ENCODE measurements at places on chromosomes 6 and 20.
A peak's percentile ranks its signal among the peaks of the same experiment; 100 is the strongest.

GRCh38 chr6:125904871-125905270 is 51.7 kb upstream of the HINT3 start:
- no peak for DNase-seq

- no peak for DNase-seq
Observed at GRCh38 chr6:36791521-36792135, 47.6 kb downstream of the CPNE5 start.

DNA sequence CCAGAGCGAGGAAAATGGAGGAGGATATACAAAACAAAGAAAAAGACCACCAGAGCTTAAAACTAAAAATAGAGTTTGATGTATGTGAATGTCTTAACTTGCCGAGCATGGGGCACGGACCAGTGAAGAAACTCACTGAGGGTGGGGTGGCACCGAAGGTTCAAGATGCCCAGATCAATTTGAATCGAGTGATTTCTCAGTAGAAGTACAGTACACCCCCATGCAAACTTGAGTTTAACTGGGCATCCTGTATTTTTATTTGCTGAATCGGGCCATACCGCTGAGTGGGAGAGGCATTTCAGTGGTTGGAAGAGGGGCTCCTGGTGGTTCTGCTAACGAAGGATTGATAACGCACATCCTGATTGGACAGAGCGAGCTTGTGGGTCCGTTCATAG is 81.7 kb downstream of the ANKRD60 start:
- DNase-seq: no peak

DNA sequence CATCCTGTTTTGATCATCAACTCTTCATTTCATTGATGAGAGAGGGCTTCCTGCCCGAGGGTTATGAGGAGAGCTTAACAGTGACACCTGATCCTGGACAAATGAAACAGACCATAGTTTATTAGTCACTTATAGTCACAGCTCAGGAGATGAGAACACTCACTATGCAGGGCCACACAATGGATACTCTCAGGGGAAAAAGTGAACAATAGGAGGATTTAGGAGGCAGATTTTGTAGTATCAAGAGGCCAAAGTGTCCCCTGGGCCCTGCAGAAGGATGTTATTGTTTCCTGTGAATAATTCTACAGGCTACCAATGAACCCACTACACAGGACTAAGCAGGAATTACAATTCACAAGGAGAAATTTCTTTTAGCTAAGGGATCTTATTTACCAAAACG is 772.8 kb upstream of the MAN1A1 start:
- no peak for DNase-seq

DNA sequence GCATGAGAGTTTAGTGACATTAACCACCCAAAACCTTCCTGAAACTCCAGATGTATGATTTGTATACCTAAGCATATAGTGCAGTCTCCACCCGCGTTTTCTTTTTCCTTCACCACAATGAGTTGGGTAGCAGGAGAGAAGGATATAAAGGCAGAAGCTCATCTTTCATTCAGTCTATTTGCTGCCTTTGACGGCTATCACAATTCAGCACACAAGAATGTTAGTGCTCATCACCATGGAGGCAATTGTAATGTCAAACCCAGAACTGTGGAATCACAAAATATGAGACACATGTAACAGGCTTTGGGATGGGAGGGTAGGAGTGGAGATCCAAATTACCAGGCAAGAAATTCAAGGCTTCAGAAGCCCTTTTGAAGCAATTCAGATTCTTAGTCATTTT is 17.6 kb downstream of the ZHX3 start:
- DNase-seq: no peak

GRCh38 chr20:4202441-4202840 is 187.1 kb upstream of the RNF24 start:
- DNase-seq: no peak

GRCh38 chr6:7033202-7033601 is 74.6 kb upstream of the RREB1 start:
- DNase-seq: no peak

GRCh38 chr6:133837801-133838349 is 51.0 kb upstream of the TCF21 start:
- DNase-seq: peak; percentile 26

GRCh38 chr6:158697811-158698210 is 48.0 kb downstream of the SYTL3 start:
- no peak for DNase-seq

- no peak for DNase-seq
Observed at GRCh38 chr6:5753209-5753608, 253.5 kb downstream of the NRN1 start.

DNA sequence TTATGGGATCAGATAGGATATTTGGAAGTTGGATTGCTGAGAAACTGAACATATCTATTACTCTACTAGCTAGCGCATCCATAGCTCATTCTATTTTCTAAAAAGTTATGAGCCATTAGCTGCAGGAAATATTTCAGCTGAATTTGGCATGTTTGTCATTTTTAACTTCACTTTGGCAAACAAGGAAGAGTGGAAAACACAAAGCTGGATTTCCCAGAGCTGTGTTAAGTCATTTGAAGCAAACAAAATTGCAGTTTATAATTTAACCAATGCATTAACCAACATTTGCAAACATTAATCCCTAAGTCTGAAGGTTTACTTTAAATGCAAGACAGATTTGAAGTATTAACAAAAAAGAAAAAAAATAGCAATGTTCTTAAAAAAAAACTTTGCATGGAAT is 1.2 kb downstream of the ALDH8A1 start:
- DNase-seq: no peak

- no peak for DNase-seq
Observed at GRCh38 chr6:27777614-27778355, 134.4 kb downstream of the OR2B2 start.

DNA sequence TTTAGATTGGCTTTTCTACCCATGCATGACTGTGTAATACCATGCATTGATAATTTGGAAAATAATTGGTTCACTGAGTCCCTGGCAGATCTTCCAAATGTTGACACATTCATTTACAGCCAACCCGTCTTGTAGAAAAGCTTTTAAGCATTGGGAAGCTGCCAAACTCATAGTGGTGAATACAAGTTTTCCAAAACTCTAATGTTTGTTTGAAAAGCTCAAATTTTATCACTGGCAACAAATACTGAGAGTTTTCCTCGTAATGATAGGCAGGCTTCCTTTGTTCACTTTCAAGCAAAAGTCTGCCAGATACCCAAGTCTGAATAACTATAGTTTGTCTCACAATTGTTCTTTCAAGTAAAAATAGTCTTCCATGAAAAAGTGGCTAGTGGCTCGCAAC is 143.0 kb downstream of the FIG4 start:
- DNase-seq: no peak

DNA sequence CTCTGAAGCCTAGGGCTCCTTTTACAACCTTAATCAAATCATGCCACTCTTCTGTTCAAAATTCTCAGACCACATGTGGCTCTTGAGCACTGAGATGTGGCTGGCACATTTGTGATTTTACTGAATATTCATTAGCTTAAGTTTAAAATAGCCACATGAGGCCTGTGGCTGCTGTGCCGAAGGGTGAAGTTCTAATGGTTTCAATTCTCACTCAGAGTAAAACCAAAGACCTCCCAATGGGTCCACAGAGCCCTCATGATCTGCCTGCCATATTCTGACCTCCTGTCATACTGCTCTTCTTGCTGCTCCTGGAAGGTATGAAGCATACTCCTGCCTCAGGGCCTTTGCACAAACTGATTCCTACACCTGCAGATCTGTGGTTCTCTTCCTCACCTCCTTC is 7.8 kb upstream of the CST3 start:
- no peak for DNase-seq

DNA sequence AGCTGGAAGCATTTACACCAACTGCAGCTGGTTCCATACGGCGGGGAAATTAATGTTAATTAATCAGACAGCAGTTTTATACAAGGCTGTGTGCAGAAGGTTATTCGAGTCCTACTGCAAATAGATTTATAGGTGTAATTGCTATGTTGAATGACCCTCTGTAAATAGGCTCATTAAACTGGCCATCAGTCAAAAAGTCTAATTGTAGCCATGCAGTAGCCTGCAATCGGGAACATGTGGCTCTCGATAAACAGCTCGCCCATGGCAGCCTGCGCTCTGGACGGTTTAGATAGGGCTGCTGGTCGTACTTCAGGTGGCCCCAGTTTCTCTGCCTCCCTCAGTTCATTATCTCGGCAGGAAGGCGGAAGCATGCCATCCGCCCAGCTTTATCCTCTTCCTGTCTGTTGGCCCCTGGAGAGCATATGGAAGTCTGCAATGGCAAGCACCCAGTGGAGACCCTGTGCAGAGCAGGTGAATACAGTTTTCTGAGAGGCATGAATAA is 143.2 kb downstream of the MBOAT1 start:
- peak; percentile 69 for DNase-seq

GRCh38 chr20:40738976-40739375 is 49.9 kb upstream of the MAFB start:
- DNase-seq: no peak

DNA sequence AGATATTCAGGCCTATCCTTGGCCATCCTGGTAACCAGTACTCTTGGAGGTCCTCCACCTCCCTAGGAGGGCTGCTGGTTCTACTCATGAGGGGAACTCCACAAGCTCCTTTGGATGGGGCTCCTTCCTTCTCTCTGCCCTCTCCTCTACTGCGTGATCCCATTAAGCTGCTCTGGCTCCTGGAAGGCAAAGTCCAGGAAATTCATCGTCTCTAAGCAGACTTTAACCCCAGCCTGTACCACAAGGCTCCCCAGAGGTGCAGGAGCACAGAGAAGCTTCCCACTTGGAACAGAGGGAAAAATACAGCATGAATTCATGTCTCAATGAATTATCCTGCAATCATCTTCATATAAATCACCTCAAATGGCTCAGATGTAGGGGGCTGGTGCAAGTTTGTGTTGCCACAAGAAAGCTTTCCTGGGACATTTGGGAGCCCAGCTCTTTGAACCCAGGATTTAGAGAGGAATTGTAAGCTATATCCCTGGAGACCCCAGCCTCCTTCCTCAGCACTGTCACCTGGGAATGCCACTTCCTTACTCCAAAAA is 355.4 kb downstream of the CDC5L start:
- no peak for DNase-seq

DNA sequence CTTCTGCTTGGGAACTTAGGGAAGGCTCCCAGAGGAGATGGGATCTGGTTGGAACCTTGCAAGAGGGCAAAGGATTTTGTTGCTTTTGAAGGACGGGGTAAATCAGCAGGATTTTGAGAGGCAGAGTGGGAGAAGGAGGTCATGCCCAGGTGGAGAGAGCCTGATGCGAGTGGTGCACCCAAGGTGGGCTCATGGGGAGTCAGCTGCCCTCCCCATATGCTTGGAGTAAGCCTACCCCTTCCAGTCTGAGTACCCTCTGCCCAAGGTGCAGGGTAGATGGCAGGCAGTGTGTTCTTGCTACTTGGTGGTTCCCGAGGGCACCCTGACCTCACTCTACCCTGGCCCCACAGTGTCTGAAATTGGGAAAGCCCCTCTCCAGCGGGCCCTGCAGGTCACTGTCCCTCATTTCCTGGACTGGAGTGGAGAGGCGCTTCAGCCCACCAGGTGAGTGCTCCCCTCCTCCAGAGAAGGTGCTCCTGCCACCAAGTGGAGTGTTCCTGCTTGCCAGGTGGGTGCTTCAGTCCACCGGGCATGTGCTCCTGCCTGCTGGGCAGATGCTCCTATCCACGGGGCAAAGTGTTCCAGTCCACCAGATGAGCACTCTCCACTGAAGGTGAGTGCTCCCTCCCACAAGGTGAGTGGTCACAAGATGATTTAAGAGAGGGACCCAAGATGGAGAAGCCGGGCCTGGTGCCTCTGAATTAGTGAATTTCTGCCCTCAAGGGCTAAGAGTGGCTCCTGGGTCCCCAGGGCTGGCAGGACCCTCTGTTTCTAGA is 3.4 kb downstream of the BPIFB2 start:
- DNase-seq: no peak

DNA sequence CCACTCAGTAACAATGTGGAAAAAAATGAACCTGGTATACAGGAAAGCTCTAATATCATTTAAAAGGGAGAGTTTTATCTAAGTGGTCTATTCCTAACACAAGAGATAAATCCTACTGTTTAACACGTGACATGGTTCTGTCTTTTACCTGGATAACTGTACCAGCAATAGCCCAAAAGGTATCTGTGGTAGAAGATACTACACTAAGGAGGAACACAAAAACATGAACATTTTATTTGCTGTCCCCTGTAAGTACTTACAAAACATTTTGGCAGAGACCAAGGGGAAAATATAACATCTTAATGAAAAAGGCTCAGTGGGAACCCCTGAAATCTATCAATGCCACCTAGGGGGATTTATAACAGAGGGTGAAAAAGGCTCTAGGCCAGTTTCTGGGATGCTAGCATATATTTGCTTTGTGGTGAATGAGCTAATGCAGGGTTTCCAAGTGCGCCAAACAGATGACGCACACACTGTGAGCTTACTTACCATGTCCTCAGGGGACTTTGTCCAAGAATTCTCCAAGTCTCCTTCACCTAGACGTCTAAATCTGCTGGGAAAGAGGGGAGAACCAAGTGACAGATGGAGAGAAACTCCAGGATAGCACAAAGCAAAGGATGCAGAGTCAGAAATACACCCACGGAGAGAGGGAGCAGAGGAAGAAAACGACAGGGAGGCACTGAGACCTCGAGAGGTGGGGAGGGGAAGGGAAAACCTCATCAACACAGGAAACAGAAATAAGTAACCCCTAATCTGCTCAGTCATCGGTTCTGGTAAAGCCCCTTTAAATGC is 147.9 kb upstream of the PRND start:
- DNase-seq: no peak

- DNase-seq: no peak
Observed at GRCh38 chr6:87074101-87074621, 20.7 kb downstream of the CGA start.

DNA sequence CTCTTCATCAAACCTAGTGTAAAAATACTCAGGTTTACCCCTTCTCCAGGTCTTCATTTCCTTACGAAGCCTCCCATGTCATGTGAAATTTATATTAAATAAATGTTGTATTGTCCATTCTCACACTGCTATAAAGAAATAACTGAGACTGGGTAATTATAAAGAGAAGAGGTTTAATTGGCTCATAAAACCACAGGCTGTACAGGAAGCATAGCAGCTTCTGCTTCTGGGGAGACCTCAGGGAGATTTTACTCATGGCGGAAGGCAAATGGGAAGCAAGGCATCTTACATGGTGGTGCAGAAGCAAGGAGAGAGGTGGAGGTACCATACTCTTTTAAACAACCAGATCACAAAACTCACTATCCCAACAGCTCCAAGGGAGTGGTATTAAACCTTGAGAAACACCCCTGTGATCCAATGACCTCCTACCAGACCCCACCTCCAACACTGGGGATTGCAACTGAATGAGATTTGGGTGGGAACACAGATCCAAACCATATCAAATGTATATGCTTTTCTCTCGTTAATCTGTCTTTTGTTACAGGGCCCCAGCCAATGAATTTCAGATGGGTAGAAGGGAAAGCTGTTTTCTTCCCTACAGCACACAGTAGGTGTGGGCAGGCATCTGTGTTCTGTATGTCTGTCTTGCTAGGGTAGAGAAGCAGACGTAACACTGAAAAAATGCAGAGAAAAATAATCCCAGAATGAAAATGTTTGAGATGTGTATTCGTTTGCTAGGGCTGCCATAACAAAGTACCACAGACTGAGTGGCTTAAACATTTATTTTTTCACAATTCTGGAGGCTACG is 88.0 kb upstream of the BTN3A2 start:
- no peak for DNase-seq

GRCh38 chr6:166798652-166799051 is 157.7 kb downstream of the RNASET2 start:
- DNase-seq: no peak

Measured in hematopoietic multipotent progenitor cell (in vitro differentiated cells).